Activated CD8-positive, alpha-beta T cell treated with anti-CD3 and anti-CD28 coated beads for 36 hours (primary cell): ENCODE measurements at places on chromosomes 6 and 20. TPM values are rescaled to one million over a fixed set of nuclear protein-coding genes. Genes with fewer than 3 reads are reported as not detected.

Gene SLC17A9
- total RNA-seq: 78.7 TPM

Gene PPP2R5D
- total RNA-seq: 47.5 TPM

Gene CALHM6
- total RNA-seq: 10.9 TPM

Gene XKR7
- not detected for total RNA-seq

Gene EPPIN
- not detected for total RNA-seq

- H3K27me3 ChIP-seq: peaks cover 2% of the 10 kb centered on the region
- no peak overlapping the region for H3K4me3 ChIP-seq
- DNase-seq: no peak
- H3K36me3 ChIP-seq: no peaks in the 10 kb centered on the region
- H3K4me1 ChIP-seq: peaks cover 11% of the 10 kb centered on the region
Measured at GRCh38 chr6:6678185-6678671, 89.7 kb downstream of the LY86 start.

- no peak overlapping the region for H3K27ac ChIP-seq
- no peak for DNase-seq
- no peak overlapping the region for H3K4me3 ChIP-seq
- H3K36me3 ChIP-seq: no peaks in the 10 kb centered on the region
- no peaks in the 10 kb centered on the region for H3K4me1 ChIP-seq
Measured at GRCh38 chr6:55456016-55456415, 123.0 kb downstream of the HMGCLL1 start.

DNA sequence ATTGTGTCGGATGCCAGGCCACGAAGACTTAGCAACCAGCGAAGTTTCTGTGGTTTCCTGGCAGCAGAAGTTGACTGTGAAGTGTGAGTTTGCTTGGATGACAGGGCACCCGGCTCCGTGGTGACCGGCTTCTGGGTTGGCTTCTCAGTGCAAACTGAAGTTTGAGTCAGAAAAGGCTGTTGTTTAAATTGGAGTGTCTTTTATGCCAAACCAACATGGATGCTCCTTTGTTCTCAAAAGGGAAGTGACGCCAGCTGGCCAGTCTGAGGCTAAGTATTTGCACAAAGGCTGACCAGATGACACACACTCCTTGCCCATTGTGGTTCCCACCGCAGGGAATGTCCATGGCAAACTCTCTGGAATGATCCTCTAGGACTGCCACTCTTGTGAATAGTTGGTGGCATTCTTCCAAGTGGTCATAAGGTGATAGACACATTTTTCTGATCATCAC, 164.8 kb upstream of the QKI start:
- no peaks in the 10 kb centered on the region for H3K4me1 ChIP-seq
- H3K27ac ChIP-seq: no peak overlapping the region
- no peaks in the 10 kb centered on the region for H3K36me3 ChIP-seq
- peak; percentile 12 for DNase-seq

GRCh38 chr6:85866370-85866730, 223.7 kb upstream of the SYNCRIP start:
- H3K27ac ChIP-seq: no peak overlapping the region
- no peak overlapping the region for H3K4me3 ChIP-seq
- no peaks in the 10 kb centered on the region for H3K36me3 ChIP-seq
- H3K27me3 ChIP-seq: no peaks in the 10 kb centered on the region

DNA sequence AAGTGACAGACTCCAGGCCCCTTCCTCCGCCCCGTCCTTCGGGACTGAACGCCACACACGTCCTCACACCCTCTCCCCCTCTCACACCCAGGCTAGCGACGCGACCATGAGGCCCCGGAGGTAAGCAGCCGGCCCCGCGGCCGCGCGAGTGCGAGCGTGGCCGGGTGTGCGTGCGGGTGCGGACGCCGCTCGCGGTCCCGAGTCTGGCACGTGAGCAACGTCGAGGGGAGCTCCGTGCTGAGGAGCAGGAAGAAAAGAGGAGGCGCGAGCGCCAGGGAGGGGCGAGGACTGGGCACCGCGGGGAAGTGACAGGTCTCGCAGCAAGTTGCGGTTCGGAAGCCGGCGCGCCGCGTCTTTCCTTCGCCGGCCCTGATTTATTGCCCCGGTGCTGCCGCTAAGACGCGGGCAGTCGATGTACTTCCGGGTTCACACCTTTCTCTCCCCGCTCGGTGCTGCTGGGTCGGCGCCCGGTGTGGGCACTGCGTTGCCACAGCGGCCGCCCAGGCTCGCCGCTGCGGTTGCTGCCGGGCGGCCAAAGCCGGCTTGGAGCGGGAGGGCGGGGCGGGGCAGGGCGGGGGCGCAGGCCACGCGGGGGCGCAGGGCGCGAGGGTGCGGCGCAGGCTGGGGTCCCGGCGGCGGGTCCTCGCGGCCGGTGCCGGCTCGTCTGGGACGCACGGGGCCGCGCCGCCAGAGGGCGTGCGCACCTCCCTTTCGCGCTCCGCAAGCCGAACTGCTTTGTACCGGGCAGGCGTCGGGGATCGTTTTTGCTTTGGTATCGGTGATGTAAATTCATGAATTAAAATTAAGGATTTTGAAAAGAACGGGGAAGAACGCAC, 15.8 kb upstream of the LIN28B start:
- peak overlapping the region; percentile 60 for H3K4me3 ChIP-seq
- H3K27ac ChIP-seq: no peak overlapping the region
- H3K27me3 ChIP-seq: peaks cover 43% of the 10 kb centered on the region
- DNase-seq: peak; percentile 50
- H3K4me1 ChIP-seq: peaks cover 6% of the 10 kb centered on the region

DNA sequence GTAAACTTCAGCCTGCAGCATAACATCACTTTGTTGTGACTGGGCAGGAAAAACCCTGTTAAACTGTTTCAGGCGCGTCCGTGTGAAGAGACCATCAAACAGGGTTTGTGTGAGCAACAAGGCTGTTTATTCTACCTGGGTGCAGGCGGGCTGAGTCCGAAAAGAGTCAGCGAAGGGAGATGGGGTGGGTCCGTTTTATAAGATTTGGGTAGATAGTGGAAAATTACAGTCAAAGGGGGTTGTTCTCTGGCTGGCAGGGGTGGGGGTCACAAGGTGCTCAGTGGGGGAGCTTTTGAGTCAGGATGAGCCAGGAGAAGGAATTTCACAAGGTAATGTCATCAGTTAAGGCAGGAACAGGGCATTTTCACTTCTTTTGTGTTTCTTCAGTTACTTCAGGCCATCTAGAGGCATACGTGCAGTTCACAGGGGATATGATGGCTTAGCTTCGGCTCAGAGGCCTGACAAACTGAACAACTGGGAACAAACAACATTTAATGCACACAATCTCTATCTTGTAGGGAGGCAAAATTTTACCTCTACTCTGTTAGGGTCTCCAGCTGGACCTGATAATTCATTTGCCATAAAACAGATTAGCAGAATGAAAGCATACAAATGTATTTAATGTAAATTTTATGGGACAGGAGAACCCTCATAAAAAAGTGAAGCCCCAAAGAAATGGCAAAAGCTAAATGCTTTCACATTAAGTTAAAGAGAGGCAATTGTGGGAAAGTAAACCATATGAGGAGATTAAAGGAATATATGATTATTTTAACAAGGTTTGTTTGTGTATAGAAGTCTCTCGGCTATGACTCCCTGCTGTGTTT, 58.3 kb upstream of the HFE start:
- H3K27me3 ChIP-seq: peaks cover 3% of the 10 kb centered on the region
- peak overlapping the region; percentile 75 for H3K27ac ChIP-seq
- DNase-seq: no peak
- H3K4me1 ChIP-seq: peaks cover 56% of the 10 kb centered on the region
- H3K4me3 ChIP-seq: peak overlapping the region; percentile 39
- H3K36me3 ChIP-seq: peaks cover 9% of the 10 kb centered on the region

DNA sequence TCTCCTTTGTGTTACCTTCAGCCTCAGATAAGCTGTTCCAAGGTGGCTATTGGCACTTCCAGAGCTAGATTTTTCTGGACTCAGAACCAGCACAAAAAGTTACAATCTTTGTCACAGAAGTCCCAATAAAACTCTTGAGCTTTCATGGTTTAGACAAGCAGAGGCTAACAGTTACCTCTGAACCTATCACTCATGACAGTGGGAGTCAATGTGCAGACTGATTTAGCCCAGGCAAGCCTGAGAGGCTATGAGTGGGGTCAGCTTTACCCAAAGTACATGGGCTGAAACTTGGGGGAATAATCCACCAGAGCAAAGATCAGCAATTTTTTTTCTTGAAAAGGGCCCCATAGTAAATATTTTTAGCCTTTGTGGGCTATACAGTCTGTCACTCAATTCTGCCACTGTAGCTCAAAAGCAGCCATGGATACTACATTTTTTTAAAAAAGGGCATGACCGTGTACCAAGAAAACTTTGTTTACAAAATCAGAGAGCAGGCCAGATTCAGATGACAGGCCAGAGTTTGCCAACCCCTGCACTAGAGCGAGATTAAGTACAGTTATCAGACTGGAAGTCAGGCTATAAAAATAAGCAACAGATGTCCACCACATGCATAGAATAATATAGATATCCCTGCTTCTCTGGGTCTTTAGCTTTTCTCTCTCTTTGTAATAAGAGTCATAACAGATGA, 20.0 kb downstream of the CCN2 start:
- H3K27ac ChIP-seq: no peak overlapping the region
- no peak for DNase-seq
- H3K4me1 ChIP-seq: no peaks in the 10 kb centered on the region
- peaks cover 9% of the 10 kb centered on the region for H3K27me3 ChIP-seq

- peaks cover 22% of the 10 kb centered on the region for H3K36me3 ChIP-seq
- no peak overlapping the region for H3K4me3 ChIP-seq
- no peak for DNase-seq
- no peak overlapping the region for H3K27ac ChIP-seq
Measured at GRCh38 chr6:106643061-106643460, 13.7 kb downstream of the QRSL1 start.

GRCh38 chr20:50958615-50959542, at the start of gene MOCS3:
MOCS3 (plus strand) TSS chr20:50958818; CDS start chr20:50958843, 25 bp downstream.
- H3K27me3 ChIP-seq: no peaks in the 10 kb centered on the region
- peaks cover 48% of the 10 kb centered on the region for H3K4me1 ChIP-seq
- peak within 1 kb of the TSS; percentile 96 for H3K4me3 ChIP-seq
- peak within 1 kb of the TSS; percentile 100 for H3K27ac ChIP-seq
- H3K36me3 ChIP-seq: peaks cover 28% of the 10 kb centered on the region

DNA sequence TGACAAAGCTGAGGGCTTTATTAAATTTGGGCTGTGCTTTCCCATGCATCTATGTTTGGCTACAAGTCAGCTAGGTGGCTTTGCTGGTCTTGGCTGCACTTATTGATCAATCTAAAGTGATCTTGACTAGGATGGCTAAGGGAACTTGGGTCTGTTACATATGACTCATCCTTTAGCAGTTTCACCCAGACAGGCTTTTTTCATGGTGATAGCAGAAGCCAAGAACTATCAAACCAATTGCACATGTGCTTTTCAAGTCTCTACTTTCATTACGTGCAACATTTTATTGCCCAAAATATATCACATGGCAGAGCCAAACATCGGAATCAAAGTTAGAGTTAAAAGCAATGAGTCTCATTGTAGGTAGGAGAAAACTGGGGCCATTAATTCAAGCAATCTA, 626.3 kb downstream of the TENT5A start:
- no peak overlapping the region for H3K4me3 ChIP-seq
- DNase-seq: no peak
- no peaks in the 10 kb centered on the region for H3K27me3 ChIP-seq
- H3K27ac ChIP-seq: no peak overlapping the region
- H3K36me3 ChIP-seq: no peaks in the 10 kb centered on the region
- H3K4me1 ChIP-seq: no peaks in the 10 kb centered on the region

DNA sequence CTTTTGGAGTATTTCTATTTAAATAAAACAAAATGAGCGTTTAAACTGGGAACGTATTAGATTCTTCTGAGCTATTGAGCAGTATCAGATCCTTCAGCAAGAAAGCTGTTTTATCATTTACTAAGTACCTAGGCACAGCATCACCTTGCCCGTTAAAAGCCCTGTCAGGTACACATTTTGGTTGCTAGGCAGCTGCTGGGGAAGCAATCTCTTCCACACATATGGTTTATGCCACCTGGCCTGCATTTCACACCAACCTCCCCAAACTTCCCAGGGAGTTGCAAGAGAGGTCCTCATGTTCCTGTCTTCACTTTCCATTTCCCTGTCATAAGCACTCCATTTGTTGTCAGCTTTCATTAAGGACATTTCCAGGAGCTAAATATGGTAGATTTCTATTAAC, 400.1 kb downstream of the PLCB1 start:
- no peaks in the 10 kb centered on the region for H3K27me3 ChIP-seq
- no peaks in the 10 kb centered on the region for H3K36me3 ChIP-seq
- H3K4me1 ChIP-seq: no peaks in the 10 kb centered on the region
- H3K4me3 ChIP-seq: no peak overlapping the region

GRCh38 chr20:10313701-10314100, 95.1 kb downstream of the SNAP25 start:
- no peak overlapping the region for H3K4me3 ChIP-seq
- no peak overlapping the region for H3K27ac ChIP-seq
- peaks cover 17% of the 10 kb centered on the region for H3K27me3 ChIP-seq
- DNase-seq: no peak

- no peaks in the 10 kb centered on the region for H3K4me1 ChIP-seq
- no peak for DNase-seq
- no peak overlapping the region for H3K27ac ChIP-seq
- no peak overlapping the region for H3K4me3 ChIP-seq
- H3K36me3 ChIP-seq: no peaks in the 10 kb centered on the region
Measured at GRCh38 chr20:18428490-18429173, 38.2 kb downstream of the DZANK1 start.

DNA sequence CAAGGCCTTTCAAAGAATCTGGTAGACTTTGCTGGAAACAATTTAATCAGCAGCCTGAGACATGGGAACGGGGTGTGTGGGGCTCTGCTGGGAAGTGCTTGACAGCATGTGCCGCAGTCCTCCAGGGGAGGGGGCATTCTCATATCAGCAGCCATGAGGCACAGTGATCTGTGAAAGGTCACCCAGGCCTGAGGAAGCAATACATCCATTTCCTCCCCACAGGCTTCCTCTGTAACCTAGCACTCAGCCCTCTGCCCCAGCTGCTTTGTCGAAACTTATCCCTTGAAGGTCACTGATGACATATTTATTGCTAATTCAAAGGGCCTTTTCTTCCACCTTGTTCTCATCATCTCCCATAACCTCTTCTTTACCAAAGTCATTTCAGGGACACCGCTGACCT, 103.3 kb downstream of the TNFAIP3 start:
- no peaks in the 10 kb centered on the region for H3K27me3 ChIP-seq
- H3K36me3 ChIP-seq: peaks cover 8% of the 10 kb centered on the region
- H3K4me3 ChIP-seq: peak overlapping the region; percentile 58
